Activated CD4-positive, CD25-positive, alpha-beta regulatory T cell (primary cell): ENCODE measurements at places on chromosomes 16 and 17.

- DNase-seq: no peak
These were observed 61.7 kb upstream of the LYRM9 start for GRCh38 chr17:27954548-27955495.

- peak; percentile 43 for DNase-seq
These were observed 15.7 kb downstream of the C16orf74 start for GRCh38 chr16:85735225-85735635.

DNA sequence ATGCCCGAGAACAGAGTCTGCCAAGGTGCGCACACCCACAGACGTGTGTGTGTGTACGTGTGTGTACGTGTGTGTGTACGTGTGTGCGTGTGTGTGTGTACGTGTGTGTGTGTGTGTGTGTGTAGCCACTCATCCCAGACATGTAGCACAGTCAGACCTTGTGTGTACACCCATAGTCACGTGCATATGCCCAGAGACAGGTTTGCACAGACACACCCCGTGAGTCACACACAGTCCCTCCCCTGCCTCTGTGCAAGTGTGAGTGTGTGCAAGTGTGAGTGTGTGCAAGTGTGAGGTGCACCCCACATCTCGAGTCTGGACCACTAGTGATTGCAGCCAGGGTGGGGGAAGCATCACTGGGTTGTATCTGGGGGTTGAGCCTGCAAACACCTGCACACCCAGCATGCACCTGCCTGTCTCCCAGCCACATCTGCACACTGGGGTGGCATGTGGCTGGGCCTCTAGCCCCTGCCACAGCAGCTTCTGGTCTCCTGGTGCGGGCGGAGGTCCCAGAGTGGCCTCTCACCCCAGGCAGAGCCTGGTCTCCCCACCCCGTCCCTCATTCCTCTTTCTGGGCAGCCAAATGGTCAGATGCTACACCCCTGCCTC, 23.6 kb downstream of the BAHCC1 start:
- DNase-seq: no peak

DNA sequence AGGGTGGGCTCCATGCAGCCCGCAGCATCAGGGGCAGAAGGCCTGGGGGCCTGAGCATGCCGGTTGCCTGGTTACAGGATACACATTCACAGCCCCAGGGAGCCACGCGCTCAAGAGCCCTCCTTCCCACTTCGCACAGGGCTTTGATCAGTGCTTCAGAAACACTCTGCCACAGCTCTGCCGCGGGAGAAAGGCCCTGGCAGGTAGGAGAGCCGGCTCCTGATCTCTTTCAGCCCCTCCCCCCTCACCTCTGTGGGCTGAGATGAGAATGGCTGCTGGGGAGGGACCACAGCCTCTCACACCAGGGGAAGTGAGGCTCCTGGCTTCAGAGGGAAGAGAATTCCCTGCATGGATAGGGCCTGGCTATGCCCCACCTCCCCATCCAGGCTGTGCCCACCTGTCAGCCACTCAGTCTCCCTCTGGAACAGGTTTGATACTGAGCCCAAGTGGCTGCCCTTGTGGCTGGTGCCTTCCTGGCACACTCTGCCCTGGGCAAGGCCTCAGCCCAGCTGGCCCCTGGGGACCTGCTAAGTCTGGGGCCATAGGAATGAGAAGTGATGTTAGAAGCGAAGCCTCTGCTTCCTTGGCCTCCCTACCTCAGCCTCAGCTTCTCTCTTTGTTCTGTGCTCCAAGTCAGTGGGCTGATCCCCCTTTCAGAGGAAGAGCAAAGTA, 8.6 kb downstream of the DOK4 start:
- DNase-seq: no peak

DNA sequence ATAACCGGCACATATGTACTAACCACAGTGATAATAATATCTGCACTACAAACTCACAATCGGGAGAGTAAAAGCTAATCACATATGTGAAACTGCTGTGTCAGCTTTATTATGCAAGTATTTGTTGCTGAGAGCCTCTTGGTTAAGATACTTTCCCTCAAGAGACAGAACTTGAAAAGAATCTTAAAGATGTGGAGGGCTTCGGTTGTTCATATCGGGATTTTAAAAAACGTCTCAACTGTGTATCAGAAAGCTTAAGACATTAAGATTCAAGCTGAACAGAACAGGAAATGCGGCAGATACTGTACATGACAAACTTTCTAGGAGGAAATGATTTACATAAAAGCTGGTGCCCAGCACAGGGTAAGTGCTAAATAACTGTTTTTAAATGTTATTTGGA, 27.5 kb upstream of the HLF start:
- no peak for DNase-seq

DNA sequence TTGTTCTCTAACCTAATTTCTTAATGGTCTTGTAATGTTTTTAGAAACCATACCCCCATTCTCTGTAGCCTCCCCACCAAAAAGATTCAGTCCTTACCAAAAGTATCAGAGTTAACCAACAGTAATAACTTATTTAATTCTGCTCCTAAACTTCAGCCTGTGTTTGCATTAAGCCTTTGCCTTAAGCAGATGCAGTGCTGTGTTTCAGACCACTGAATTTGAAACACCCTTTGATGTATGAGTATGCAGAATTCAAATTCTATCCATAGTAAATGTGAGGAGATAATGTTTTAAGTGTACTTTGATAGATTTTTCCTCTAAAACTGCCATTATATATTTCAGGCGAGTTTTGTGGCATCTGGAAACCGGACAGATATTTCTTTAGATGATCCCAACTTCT, 171.6 kb upstream of the RBL2 start:
- no peak for DNase-seq

- DNase-seq: peak; percentile 78
These were observed 1.4 kb downstream of the NOTUM start for GRCh38 chr17:81959362-81960129.

- DNase-seq: no peak
These were observed 147.9 kb downstream of the STXBP4 start for GRCh38 chr17:55116440-55116914.

DNA sequence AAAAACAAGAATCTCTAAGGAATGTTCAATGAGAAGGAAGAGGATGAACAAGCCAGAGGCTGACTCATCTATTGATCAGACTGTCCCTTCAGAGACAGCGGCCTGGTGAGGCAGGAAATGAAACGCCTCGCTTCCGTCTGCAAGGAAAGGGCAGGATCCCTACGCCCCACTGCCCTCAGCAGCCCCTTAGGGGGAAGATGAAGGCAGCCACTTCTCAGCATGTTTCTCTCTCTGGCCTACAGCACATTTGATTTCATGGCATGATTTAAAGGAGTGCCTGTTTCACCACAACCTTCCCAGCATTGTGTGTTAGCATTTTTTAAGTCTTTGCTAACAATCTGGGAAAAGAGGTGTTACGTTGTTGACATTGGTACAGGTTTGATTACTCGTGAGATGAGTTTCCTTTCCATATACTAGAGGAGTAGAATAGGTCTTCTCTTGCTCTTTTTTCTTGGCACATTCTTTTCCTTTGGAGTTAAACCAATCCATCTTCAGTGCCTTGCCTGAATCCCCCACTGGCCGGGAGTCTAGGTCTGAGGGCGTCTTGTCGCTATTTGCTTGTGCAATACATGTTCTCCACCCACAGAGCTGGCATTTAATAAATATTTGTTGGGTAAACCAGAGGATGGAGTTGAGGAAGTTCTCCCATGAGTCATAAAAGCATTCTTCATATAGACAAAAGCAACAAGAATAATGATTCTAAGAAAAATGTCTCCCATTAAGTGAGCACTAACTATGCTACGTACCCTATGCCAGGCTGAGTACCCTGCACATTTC, 47.4 kb downstream of the RBFOX3 start:
- DNase-seq: no peak

DNA sequence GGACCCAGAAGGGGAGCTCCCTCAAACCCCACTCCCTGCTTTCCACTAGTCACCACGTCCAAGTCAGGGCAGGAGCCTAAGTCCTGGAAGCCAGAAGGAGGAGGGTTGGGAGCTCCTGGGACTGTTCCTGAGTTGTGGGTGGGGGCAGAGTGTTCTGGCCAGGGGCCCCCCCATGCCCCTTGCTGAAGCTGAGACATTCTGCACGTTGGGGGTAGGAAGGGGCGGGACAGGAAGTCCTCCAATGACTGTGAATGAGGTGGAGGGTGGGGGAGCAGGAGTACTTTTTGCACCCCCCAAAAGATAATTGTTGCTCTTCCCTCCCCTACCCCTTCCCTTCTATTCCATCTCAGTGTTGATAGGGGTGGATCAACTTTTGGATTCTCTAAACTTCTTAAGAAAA, 21.4 kb upstream of the C17orf113 start:
- DNase-seq: no peak

DNA sequence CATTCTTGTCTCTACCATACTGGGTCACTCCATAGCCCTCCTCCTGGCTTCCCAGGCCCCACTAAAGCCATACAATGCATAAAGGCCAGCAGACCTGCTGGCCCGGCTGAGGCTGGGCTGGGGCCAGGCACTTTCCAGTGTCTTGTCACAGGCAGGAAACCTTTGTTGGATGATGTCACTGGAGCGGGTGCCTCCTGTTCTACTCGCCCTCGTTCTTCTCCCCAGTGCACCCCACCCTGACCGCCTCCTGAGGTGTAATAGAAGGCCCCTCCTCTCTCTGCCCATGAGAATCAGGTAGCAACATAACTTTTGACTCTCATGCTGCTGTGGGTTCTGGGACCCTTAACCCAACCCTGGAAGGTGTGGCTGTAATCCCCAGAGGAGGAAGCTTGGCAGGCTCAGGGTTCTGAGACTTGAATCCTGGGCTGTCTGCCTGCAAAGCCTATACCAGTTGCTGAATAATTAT, 54.2 kb upstream of the IL34 start:
- no peak for DNase-seq

DNA sequence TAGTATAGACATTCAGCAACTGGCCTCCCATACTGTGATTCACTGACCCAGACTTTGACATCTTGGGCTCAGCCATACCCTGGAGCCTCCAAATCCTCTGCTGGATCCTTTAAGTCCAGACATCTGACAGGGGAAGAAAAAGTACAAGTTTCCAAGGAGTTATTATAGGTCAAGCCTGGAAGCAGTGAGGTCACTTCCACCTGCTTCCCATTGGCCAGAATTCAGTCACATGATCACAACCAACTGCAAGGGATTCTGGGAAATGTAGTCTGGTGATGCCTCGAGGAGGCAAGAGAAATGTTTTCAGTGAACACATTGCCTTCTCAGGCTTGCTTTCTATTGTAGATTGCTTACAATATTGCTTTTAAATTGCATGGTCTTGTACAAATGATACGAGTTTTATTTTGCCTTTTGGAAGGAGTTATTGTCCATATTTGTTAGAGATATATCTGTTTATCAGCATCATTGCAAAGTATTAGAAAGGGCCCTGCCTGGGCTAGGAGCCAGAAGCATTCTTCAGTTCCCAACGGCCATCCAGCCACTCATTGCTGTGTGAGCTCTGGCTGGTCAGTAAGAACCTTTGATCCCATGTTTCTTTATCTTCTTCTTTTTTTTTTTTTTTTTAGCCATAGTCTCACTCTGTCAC, 696.9 kb downstream of the WWOX start:
- DNase-seq: no peak

DNA sequence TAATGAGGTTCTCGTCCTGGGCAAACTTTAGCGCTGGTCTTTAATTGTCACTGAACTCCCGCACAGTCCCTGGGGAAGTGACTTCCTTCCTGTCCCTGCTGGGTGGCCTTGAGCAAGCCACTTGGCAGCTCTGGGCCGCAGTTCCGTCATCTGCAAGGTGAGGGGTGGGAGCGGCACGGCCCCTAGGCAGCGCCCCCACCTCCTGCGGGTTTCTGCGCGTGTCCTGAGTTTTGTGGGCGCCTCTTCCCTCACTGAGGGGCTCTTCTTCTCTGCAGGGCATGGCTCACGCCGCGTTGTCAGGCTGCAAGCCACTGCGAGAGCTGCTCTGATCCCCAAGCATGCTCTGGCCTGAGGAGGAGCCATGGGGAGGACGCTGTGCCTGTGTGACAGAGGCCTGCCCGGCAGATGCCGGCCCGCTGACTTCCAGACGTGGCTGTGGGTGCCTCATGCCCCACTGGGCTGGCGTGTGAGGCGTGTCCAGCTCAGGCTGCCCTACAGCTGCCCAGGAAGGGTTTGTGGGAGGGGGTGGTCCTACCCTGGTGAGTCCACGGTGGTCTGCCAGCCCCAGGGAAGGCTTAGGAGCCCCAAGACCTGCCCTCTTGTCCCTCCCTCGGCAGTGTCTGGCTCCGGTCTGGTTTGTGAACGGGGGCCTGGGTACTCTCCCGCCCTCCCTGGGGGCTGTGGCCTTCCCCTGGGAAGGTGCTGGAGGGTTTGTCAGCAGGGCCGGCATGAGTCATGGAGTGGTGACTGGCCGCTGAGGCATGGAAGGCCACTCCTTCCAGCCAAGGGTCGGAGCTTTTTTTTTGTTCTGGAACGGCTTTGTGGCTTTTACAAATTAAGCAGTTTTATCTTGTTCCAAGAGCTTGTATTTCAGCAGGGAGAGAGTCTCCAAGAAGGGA, 182.0 kb downstream of the SEC14L1 start:
- no peak for DNase-seq

DNA sequence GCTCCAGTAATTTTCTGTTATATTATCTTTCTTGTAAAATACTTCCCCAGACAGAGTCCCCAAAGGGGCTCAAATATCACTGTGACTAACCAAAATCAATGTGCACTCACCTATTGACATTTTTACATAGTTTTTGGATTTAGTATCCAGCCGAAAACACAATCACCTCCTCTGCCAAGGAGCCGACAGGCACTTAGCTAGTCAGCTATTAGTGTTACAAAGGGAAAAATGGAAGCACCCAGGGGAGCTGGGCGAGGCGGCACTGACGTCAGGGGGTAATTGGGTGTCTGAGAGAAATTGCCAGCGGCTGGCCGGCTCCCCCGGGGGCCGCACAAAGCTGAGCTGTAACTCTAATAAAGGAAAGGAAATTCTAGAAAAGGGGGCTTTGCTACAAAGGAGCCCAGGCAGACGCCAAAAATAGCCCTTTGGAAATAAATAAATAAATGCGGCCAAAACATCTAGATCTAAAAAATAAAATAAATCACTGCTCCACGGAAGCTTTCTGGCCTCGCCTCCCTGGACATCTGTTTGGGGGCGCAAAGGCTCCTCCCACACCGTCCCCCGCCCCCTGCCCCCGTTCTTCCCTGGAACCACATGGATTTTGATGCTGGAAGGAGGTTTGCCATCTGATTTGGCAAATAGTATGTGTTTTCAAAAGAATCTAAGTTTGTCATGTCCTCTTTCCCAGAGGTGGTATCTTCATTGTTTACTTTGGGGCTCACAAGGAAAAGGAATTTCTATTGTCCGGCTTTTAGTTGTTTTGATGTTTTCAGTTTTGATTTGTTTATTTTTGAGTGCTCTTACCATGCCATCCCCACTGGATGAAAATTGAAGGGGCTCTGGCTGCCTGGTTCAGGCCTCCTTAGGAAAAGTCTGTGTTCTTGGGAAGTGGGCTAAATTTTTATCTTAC, 156.7 kb downstream of the ZNF423 start:
- no peak for DNase-seq

- DNase-seq: no peak
These were observed 22.3 kb upstream of the ADORA2B start for GRCh38 chr17:15922586-15922985.

GRCh38 chr17:50264263-50265113, 9.8 kb upstream of the TMEM92 start:
- no peak for DNase-seq

- DNase-seq: no peak
These were observed 40.4 kb downstream of the BAIAP2 start for GRCh38 chr17:81075307-81075706.

- DNase-seq: no peak
These were observed 1.1 kb downstream of the ZNF423 start for GRCh38 chr16:49854796-49855203.
